ENCODE measurements at places on chromosomes 11 and 22.

DNA sequence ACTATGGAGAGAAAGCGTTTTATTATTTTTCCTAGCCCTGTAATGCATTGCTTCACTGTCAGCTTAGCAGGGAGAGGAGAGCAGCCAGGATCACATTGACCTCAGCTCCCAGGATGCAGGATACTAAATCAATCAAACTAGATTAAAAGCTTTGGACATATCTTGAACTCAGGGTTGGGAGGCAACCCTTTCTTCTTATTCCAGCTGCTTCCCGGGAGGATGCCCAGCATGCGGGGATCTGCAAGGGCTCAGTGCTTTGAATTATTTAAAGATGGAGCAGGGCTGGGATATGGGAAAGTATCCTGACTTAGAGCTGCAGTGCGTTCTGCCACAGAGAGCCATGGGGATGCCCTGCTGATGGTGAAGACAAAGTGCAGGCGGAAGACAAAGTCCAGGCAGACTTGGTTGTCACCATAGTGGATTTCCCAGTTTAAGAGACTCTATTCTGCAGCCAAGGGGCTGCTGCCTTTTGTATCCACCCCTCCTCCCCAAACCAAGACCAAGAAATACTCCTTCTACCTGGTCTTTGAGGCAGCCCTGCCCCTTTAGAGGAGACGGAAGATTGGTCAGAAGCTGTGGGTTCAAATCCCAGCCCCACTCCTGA, 1035.0 kb downstream of the TBC1D22A start:
- no peak for DNase-seq

GRCh38 chr11:46009647-46010046, 87.2 kb downstream of the LARGE2 start:
- DNase-seq = no peak

- DNase-seq = no peak
Measured at GRCh38 chr11:1738380-1738779, 12.0 kb downstream of the IFITM10 start.

- no peak for DNase-seq
Measured at GRCh38 chr22:49090061-49090852, 737.4 kb downstream of the BRD1 start.

DNA sequence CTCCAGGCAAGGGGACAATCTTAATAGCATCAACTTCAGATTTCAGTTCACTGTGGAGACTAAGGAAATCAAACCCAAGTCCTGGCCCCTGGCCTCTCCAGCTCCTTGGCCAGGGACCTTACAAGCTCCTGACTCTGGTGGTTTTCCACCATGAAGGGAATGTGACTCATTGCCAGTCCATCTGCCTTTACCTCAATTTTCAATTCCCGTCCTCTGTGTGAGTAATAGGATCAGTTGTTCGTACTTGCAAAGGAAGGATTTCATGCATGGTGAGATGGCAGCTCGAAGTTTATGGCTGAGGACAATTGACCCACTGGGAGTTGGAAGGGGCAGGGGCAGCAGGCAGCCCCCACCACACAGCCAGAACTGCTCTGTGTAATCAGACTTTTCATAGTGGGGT, 42.5 kb downstream of the INSC start:
- no peak for DNase-seq

- DNase-seq = no peak
Measured at GRCh38 chr11:88280673-88281316, 56.7 kb downstream of the CTSC start.

DNA sequence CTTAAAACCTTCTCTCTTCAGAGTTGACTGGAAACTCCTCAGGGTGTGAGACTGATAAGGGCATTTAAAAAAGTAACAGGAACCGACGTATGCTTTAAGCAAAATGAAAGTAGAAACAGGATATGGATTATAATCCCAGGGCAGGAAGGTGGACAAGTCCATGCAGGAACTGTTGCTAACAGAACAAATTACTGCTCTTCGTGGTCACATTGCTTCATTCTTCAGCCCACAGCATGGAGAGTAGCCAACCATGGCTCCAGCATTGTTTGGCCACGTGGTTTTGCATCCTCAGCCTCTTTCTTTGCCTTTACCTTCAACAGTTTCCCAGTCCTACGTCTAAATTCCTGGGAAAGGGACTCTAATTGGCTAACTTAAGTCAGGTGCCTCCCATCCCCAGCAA, 563.1 kb upstream of the ISX start:
- no peak for DNase-seq

- no peak for DNase-seq
Measured at GRCh38 chr11:12546660-12547059, 127.6 kb upstream of the TEAD1 start.

DNA sequence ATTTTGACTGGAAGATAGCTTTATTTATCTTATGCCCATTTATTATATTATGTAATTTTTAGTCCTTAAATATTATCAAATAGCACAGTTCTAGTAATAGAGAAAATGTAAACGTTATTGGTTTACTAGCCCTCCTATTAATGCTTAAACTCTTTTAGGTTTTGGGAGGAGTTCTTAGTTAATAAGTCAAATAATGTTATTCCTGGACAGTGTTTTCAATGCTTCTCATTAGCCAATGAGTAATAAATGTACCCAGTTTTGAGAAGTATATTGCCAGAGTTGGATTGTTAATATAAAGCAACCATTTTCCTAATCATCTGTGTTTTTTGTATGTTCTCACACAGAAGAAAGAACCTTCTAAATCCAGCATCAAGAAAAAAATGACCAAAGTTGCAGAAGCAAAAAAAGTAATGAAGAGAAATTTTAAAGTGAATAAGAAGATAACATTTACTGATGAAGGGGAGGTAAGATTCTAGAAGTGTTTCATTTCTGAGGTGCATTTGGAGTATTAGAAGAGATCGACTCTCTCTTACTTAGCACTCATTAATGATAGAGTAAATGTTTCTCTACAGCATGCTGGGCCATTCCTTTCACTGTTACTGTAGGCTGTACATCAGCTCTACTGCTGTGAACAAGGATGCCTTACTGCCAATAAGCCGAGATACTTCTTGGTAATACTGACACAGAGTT, 173.4 kb downstream of the DDX10 start:
- no peak for DNase-seq

DNA sequence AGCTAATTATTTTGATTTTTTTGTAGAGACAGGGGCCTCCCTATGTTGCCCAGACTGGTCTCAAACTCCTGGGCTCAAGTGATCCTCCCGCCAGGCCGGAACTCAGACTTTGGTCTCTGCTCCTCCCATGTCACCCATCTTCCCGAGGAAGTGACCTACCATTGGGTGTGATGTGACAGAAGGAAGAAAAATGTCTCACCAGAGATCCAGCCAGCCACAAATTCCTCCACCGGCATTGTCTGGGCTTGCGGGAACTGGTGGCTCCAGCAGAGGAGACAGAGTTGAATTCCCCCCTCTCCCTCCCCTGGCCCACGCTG, 772 bp downstream of the SLC25A45 start:
- no peak for DNase-seq

DNA sequence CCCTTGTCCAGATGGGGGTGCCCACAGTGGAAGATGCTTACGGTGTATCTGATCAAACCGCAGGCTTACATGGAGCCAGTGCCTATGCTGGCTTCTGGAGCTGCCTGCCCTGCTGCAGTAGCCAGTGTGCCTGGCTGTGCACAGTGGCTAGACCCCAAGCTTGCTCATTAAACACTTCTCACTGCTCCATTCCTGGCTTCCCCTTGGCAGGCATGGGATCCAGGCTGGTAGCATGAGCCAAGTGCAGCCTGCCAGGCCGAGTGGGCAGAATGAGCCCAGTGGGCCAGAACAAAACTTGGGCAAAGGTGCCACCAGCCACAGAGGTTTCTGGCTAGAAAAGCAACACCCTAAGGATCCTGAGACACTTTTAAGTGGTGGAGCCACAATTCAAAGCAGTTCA, 55.4 kb upstream of the B3GNT6 start:
- no peak for DNase-seq

DNA sequence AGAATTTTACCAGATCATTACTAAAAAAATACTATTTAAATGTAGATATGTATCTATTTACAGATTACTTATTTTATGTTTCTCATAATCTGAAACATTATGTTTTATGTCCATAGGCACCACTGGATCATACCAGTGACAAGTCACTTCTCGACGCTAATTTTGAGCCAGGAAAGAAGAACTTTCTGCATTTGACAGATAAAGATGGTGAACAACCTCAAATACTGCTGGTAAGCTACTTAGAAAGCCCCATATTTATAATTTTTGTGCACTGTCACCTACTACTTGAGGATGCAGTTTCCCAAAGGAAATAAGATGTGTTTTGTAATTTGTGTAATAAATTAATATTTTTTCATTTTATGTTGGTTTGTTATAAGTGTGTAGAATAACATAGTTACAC, 42.6 kb downstream of the USP47 start:
- no peak for DNase-seq

GRCh38 chr11:2399488-2400068, 972 bp upstream of the TSSC4 start:
- DNase-seq = no peak
